ENCODE measurements at places on chromosomes 5 and 9.

GRCh38 chr9:126952205-126952977, 37.8 kb downstream of the RALGPS1 start:
- H3K4me3 ChIP-seq: no peak overlapping the region
- peak overlapping the region; percentile 80 for H3K27ac ChIP-seq
- H3K27me3 ChIP-seq: no peaks in the 10 kb centered on the region
- peaks cover 16% of the 10 kb centered on the region for H3K4me1 ChIP-seq
- no peak for DNase-seq

- H3K27ac ChIP-seq: no peak overlapping the region
- no peak for DNase-seq
- H3K4me3 ChIP-seq: no peak overlapping the region
- H3K4me1 ChIP-seq: peaks cover 36% of the 10 kb centered on the region
- no peaks in the 10 kb centered on the region for H3K36me3 ChIP-seq
- no peaks in the 10 kb centered on the region for H3K27me3 ChIP-seq
These were observed 95.8 kb downstream of the DAPK1 start for GRCh38 chr9:87593359-87593980.

- DNase-seq: no peak
- H3K4me3 ChIP-seq: no peak overlapping the region
- H3K27ac ChIP-seq: no peak overlapping the region
- H3K27me3 ChIP-seq: no peaks in the 10 kb centered on the region
- H3K36me3 ChIP-seq: peaks cover 2% of the 10 kb centered on the region
These were observed 9.0 kb downstream of the COL5A1 start for GRCh38 chr9:134650431-134651190.

- no peak for DNase-seq
- no peak overlapping the region for H3K4me3 ChIP-seq
- no peaks in the 10 kb centered on the region for H3K36me3 ChIP-seq
- peaks cover 22% of the 10 kb centered on the region for H3K4me1 ChIP-seq
- H3K27me3 ChIP-seq: no peaks in the 10 kb centered on the region
- no peak overlapping the region for H3K27ac ChIP-seq
These were observed 31.1 kb upstream of the DAB2IP start for GRCh38 chr9:121620325-121620673.

GRCh38 chr5:140336388-140336787, 10.0 kb downstream of the HBEGF start:
- H3K36me3 ChIP-seq: peaks cover 23% of the 10 kb centered on the region
- H3K27me3 ChIP-seq: no peaks in the 10 kb centered on the region
- no peak overlapping the region for H3K4me3 ChIP-seq

- peaks cover 36% of the 10 kb centered on the region for H3K4me1 ChIP-seq
- H3K27me3 ChIP-seq: no peaks in the 10 kb centered on the region
- no peak overlapping the region for H3K4me3 ChIP-seq
- peaks cover 9% of the 10 kb centered on the region for H3K36me3 ChIP-seq
- no peak overlapping the region for H3K27ac ChIP-seq
These were observed 55.8 kb downstream of the NSG2 start for GRCh38 chr5:174101195-174101730.

- H3K4me1 ChIP-seq: no peaks in the 10 kb centered on the region
- no peak for DNase-seq
- no peak within 1 kb of the TSS for H3K4me3 ChIP-seq
- H3K27me3 ChIP-seq: no peaks in the 10 kb centered on the region
- no peaks in the 10 kb centered on the region for H3K36me3 ChIP-seq
- H3K27ac ChIP-seq: no peak within 1 kb of the TSS
These were observed at the start of gene IFNW1 for GRCh38 chr9:21141427-21141882. Gene IFNW1, minus strand, starts transcription at chr9:21141832. Its CDS starts 262 bp downstream, at chr9:21141570.

DNA sequence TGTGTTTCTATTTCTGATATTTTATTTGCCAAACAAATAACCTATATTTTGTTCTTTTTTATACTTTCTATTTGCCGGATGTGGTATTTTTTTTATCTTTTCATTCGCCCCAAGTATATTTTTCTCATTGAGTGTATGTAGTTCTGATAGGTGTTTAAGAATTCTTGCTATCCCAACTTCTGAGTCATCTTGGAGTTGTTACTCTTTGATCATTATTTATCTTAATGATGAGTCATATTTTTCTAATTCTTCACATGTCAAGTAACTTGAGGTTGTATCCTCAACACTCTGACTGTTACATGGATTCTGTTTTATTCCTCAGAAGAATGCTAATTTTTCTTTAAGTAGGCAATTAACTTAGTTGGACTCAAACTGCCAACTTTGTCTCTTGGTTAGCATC, 498.1 kb downstream of the TLE1 start:
- DNase-seq: no peak
- no peaks in the 10 kb centered on the region for H3K4me1 ChIP-seq
- H3K4me3 ChIP-seq: no peak overlapping the region
- H3K36me3 ChIP-seq: no peaks in the 10 kb centered on the region
- no peak overlapping the region for H3K27ac ChIP-seq
- H3K27me3 ChIP-seq: no peaks in the 10 kb centered on the region

DNA sequence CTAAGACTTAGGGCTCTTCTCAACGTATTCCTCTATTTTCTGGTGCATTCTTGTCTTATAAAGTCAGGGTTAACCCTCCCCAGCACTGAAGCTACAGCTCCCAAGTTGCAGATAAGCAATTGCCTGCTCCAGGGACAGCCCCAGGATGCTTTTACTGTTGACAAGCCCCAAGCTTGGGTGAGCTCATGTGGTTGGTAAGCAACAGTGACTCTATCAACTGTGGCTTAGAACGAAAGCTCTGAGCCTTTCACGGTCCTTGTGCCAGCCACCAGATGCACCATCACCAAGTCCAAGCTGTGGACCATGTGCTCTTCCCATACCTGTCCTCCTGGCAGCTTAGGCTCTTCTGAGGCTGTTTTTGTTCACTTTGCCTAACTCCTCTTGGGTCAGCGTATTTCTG, 13.5 kb downstream of the ADRB2 start:
- no peaks in the 10 kb centered on the region for H3K4me1 ChIP-seq
- DNase-seq: no peak
- H3K27ac ChIP-seq: no peak overlapping the region
- H3K27me3 ChIP-seq: no peaks in the 10 kb centered on the region
- no peaks in the 10 kb centered on the region for H3K36me3 ChIP-seq

DNA sequence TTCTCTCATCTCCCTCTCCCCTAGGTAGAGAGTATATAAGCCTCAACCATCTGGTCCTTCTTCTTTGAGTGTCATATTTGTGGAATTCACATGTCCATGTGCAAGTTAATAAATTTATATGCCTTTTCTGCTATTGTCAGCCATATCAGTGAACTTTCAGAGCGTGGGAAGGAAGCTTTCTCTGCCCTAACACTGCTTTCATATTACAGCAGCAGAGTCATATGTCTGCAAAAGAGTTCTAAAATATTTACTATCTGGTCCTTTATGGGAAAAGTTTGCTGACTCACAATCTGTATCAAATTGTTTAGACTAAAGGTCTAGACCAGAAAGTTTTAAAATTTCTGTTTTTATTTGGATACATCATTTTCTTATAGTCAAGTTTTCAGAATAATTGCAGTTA, 669.0 kb downstream of the LRRC70 start:
- H3K4me1 ChIP-seq: no peaks in the 10 kb centered on the region
- H3K4me3 ChIP-seq: no peak overlapping the region
- H3K27me3 ChIP-seq: no peaks in the 10 kb centered on the region
- H3K36me3 ChIP-seq: no peaks in the 10 kb centered on the region
- DNase-seq: no peak
- no peak overlapping the region for H3K27ac ChIP-seq

DNA sequence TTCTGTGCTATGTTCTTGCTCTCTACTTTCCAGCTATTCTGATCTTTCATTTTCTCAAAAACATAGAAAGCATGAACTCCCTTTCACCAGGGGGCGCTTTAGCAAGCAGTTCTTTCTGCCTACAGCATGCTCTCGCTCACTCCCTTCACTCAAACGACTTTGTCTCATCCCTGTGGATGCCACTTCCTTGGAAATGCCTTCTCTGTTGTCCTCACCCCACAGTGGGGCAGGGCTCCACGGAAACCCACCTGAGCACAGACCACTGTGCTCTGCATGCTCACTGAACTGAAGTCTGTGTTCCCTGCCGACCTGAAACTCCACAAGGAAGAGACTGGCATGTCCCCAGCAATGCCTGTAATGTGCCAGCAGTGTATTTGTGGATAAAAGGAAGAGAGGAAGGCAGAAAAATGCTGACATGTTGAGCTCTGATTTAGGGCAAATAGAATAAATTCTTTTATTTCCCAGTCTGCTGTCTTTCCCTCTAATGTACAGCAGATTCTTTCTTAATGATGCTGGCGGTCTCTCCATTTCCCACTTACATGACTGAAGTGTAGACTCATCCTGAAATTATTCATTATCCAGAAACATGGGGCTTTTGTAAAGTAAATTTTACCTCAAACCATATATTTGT, 4.9 kb upstream of the ROR2 start:
- H3K27me3 ChIP-seq: peaks cover 12% of the 10 kb centered on the region
- H3K27ac ChIP-seq: no peak overlapping the region
- DNase-seq: no peak
- H3K4me1 ChIP-seq: peaks cover 5% of the 10 kb centered on the region

DNA sequence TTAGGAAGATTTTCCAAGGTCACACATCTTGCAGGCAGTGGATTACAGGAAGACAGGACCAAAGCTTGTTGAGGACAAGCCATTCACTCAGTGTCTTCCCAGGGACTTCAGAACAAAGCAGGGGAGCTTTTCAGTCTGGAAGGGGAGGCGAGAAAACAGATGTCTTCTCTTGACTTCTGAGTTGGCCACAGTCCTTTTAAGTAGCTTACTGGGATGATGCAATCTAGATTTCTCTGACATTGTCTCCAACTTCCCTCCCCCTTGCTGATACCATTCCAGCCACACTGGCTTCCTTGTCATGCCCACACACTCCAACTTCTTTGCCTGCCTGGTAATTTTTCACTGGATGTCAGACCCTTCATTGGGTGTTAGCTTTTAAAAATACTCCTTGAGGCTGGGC, 174.2 kb upstream of the TBC1D2 start:
- H3K4me3 ChIP-seq: no peak overlapping the region
- H3K36me3 ChIP-seq: peaks cover 3% of the 10 kb centered on the region
- H3K27me3 ChIP-seq: no peaks in the 10 kb centered on the region
- no peak for DNase-seq
- no peak overlapping the region for H3K27ac ChIP-seq

DNA sequence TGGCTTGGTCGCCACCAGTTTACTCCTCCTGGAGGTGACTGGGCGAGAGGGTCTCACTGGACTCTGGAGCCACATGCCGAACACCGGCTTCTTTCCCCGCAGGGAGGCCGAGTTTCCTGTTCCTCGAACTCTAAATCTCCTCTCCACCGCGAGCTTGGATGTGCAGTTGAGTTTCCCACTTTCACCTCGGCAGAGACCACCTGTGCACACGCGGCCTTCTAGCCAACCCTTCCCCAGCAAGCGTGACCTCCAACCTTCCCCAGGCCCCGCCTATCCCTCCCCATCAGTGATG, 380.1 kb downstream of the IRX2 start:
- H3K27me3 ChIP-seq: no peaks in the 10 kb centered on the region
- DNase-seq: no peak
- H3K36me3 ChIP-seq: no peaks in the 10 kb centered on the region

Data from spinal cord (tissue), 10 donors.